Activated B cell treated with CpG ODN at 0.5 μM for 24 hours (primary cell): ENCODE measurements at places on chromosomes 12 and 14. TPM values are rescaled to one million over a fixed set of nuclear protein-coding genes. Genes with fewer than 3 reads are reported as not detected.

DNA sequence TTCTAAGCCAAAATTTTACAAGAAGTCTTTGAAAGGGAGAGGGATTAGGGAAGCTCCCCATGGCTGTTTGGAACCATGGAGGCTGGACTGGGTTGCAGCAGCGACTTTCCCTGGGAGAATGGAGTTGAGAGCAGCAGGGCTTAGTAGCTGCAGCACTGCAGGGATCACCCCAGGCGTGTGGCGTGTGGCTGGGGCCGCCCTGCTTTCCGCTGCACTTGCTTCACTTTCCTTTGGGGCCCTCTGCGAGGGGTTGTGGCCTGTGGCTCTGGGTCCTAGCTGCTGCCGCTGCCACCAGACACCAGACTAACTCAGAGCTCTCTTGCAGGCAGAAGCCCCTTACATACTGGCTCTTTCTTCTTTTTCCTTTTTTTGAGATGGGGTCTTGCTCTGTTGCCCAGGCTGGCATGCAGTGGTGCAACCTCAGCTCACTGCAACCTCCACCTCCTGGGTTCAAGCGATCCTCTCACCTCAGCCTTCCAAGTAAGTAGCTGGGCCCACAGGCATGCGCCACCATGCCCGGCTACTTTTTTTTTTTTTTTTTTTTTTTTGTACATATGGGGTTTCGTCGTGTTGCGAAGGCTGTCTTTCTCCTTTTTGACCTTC is 25.4 kb downstream of the CCDC62 start:
- no peak for DNase-seq

DNA sequence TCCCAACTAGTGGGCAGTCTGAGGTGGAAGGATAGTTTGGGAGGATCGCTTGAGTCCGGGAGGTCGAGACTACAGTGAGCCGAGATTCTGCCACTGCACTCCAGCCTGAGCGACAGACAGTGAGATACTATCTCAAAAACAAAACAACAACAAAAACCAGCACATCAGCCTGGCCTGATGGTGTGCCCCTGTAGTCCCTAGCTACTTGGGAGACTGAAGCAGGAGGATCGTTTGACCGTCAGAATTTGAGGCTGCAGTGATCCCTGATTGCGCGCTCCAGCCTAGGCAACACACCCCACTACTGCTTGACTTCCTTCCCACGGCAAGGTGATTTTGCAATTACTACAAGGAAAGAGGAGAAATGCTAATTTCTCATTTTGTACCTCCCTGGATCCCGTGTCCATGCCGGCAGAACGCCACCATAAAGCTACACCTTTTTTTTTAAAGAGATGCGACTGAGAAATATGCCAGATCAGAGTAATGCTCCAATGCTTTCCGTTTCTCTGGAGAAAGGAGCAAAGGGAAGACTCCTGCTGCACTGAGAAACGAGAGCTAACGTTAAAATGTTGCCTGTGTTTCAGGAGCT is 672 bp upstream of the SCFD1 start:
- DNase-seq, result no peak

DNA sequence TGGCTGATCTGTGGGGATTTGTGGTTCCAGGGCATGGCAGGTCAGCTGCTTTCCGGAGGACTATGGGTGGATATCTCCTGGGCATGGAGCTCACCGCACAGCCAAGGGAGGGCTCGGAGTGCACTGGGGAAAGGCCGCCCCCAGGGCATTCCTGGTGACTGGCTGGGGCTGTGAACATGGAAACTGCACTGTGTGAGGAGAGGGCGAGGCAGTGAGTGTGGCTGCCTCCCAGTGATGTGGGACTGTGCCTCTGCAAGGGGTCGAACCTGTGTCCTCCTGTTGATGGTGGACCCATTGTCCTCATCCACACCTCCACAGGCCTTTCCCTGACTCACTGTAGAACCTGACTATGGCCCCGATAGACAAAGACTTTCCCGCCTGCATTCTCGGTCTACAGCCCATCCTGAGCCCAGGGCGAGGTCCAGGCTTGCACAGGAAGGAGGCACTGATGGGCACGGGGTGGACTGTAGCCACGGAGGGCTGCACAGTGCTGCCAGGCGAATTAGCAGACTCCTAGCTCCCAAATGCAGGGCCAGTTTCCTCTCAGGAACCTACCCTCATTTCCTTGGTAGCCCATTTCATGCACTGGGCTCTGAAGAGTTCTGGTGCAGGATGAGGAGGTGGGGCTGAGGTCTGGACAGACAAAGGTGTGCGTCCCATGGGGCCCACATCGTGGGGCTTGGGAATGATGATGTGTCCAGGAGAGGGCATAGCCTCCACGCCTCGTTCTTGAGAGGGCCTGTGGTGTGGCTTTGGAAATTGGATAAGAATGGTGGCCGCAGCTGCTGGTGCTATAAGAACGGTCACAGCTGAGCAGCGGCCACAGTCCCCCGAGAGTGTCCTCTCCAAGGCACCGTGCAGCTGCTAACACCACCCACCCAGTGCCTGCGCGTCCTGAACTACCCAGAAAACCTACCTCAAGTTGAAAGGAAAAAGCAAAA is 415.1 kb downstream of the TMEM121 start:
- no peak for DNase-seq

DNA sequence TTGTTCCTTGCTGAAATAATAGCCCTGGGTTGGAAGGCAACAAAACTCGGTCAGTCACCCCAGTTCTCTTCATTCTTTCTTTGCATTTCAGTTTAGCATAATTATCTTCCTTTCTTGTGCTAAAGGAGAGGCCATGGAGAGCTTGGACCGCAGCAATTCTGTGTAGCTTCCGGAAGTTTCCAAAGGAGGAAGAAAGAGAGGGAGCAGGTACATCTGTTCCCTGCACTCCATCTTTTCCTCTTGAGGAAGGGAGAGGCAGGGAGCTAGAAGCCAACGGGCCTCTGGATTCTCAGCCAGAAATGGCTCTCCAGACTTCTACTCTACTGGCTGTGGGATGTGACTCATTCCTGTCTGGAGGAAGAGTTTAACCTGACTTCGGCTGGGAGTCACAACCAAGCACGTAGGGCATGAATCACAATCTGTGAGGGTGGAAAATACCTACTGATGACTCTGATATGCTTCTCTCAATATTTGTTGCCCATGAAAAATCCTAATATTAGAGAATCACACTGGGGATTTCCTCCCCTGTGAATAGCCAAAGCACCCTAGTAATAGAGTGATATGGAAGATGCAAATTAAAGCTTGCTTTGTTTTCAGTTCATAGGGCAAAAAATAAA is 17.0 kb downstream of the ANO6 start:
- no peak for DNase-seq

DNA sequence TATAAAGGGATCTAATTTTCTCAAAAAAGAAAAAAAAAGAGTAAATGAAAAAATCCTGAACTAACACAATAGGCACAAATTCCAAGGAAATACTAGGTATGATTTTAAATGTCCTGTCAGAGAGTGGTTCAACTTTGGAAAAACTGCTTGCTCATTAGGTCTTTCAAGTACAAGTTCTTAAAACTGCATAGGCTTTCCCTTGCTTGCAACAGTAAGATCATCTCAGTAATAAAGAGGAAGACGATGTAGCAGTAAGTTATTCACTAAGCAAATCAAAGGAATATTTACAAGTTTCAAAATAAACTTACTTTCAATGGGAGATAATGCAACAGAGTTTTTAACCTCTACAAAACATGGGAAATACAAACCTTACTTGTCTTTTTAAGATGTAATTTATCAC is 21.6 kb downstream of the CORO1C start:
- DNase-seq, result no peak

DNA sequence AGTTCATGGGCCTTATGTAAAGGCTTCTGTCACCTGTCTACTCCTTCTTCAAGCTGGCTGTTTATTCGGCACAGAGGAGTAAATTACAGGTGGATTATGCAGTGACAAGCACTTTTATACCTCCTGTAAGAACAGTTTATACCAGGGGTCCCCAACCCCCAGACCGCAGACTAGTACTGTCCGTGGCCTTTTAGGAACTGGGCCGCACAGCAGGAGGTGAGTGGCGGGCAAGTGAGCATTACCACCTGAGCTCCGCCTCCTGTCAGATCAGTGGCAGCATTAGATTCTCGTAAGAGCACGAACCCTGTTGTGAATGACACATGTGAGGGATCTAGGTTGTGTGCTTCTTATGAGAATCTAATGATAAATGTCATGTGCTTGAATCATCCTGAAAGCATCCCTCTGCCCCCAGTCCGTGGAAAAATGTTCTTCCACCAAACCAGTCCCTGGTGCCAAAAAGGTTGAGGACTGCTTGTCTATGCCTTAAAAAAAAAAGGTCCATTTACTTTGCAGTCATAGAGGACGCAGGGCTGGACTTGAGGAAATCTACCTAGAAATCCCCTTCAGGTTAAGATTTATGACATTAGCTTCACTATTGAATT is 78.8 kb downstream of the ETV6 start:
- DNase-seq, result no peak

DNA sequence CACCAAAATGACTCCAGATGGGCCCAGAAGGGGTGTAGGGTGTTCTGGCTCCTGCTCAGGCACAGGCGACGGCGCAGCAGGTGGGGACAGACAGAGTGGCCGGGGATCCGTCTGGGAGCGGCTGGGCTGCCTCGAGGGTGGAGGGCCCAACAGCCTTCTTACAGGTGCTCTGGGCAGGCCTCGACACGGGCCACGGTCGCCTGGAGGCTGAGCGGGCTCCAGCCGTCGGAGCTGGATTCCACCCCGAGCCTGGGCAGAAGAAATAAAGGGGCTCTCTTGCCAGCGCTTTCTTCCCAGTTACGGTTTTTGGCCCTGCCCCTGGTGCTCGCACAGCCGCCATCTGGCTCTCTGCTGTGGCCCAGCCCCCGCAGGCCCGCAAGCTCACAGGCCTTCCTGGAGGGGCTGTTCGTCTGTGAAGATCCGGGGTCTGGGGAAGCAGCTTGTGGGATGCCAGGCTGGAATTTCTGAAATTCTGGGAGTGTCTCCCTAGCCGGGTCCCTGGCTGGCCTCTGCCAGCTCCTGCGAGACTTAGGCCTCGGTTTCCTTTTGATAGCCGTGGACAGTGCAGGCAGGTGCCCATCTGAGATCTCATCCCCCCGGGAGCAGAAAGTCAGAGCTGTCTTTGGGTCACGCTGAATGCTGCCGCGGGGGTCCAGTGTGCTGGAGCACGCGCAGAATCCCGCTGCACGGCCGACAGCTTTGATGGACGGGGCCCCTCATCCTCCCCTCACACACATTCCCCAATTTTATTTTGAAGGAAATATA is 122.7 kb downstream of the PAPOLA start:
- DNase-seq, result no peak

DNA sequence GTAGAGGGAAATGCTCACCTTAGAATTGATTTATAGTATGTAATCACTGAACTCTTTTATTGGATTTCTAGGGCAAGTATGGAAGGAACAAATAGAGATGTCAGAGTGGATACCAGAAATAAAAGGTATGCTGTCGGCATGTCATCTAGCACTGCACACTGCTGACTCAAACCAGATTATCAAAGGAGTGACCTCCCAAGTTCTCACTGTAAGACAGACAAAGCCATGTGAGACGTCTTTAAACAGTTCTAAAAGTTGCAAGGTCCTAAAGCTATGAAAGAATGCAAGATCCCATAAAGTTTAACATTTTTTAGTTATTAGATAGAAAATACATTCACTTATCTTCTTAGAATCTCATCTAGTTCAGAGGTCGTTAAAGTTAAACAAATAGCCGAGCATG is 70.0 kb upstream of the CPM start:
- DNase-seq, result no peak

GRCh38 chr14:55245657-55246268 is 25.5 kb upstream of the FBXO34 start:
- no peak for DNase-seq

DNA sequence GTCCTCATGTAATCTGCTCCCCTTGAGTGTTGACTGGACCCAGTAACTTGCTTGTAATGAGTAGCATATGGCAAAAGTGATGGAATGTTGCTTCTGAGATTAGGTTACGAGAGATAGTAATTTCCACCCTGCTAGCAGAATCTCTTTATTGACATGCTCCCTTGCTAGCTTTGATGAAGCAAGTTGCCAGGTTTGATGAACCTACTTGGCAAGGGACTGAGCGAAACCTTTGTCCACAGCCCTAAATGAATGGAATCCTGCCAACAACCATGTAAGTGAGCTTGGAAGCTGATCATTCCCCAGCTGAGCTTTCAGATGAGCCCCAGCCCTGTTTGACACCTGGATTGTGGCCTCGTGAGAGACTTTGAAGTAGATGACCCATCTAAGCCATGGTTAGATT is 120.8 kb upstream of the PLXNC1 start:
- DNase-seq, result no peak

DNA sequence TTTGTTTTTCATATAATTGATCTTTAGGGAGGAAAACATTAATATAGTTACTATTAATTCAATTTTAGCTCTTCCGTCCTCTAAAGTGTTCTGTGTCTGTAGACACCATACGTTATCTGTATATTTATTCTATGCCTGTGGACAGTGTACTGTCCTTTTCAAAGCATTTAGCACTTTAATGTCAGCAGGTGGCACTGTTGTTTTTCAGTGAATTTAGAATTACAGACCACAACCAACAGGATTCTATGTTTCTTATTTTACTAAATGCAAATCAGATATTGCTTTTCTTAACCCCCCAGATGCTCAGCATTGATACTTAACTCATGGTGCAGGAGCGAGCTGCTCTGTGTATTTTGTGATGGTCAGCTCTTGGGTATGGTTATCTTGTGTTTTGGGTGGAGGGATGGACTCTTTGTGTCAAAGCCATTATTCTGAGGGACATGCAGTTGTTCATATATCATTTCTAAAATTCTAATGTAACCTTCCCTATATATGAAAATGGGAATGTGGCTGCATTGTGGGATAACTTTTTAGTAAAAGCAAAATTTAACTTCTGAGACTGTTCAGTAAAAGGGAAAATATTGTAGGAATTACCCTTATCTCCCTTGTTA is 65.2 kb downstream of the PAPOLA start:
- no peak for DNase-seq

DNA sequence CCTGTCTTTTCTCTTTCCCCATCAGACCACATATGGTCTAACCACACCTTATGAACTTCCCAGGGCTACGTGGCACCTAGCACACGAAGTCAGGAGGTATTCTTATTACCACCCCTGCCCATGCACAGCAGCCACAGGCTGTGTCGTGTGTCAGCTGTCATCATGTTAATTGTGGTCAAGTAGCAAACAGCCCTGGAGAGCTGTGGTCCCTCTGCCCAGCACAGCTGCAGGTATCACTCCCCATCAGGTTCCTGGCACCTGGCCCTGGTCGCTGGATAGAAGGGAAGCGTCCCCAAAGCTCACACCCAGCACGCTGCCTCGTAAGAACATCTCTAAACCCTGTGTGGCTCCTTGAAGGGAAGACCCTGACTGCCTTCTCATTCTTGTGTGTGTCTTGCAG is 45.4 kb downstream of the CLMN start:
- DNase-seq, result no peak

GRCh38 chr12:4932576-4932975 is 22.9 kb downstream of the KCNA1 start:
- no peak for DNase-seq

The BCL2L14 gene
- not detected in 2 replicates for total RNA-seq

The GNB3 gene
- 0.51 and 0.60 TPM in 2 replicates for total RNA-seq

The CPNE6 gene
- 0.09 TPM in 1 of 2 replicates, not detected in the other for total RNA-seq

The HOXC6 gene
- not detected in 2 replicates for total RNA-seq

The RNF31 gene
- 87.4 and 99.8 TPM in 2 replicates for total RNA-seq

The SERPINA4 gene
- total RNA-seq, result not detected in 2 replicates

The SIX6 gene
- total RNA-seq, result not detected in 2 replicates

The PCED1B gene
- total RNA-seq, result 60.9 and 65.4 TPM in 2 replicates
